Stimulated activated CD4-positive, alpha-beta T cell treated with anti-CD3 and anti-CD28 coated beads, Interleukin-12 subunit alpha, Interleukin-12 subunit beta, amount 100 ng/mL, for 48 hours (primary cell): ENCODE measurements at places on chromosomes 7 and 10.

DNA sequence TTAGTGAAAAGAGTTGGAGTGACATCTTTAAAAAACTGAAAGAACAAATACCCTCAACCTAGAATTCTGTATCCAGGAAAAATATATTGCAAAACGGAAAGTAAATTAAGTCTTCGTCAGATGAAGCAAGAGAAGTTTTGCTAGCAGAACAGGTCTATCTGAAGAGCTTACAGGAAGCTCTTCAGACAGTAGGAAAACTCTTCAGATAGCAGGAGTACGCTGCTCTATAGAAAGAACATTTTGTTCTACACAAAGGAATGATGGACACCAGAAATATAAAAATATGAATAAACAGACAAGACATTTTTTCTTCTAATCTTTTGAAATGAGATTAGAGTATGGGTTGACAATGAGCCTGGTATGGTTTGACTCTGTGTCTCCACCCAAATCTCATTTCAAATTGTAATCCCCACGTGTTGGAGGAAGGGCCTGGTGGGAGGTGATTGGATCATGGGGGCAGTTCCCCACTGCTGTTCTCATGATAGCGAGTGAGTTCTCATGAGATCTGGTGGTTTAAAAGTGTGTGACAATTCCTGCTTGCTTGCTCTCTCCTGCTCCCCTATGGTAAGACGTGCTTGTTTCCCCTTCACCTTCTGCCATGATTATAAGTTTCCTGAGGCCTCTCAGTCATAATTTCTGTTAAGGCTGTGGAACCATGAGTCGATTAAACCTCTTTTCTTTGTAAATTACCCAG, 567.3 kb downstream of the AUTS2 start:
- no peak for DNase-seq

- no peak for DNase-seq
These were observed 123.9 kb downstream of the DNAJB6 start for GRCh38 chr7:157460721-157461120.

GRCh38 chr10:60615541-60615940, 162.7 kb upstream of the CDK1 start:
- no peak for DNase-seq

- DNase-seq: no peak
These were observed 128.6 kb upstream of the BMPER start for GRCh38 chr7:33776788-33777187.

GRCh38 chr10:95782318-95782717, 26.4 kb downstream of the ENTPD1 start:
- DNase-seq: no peak

GRCh38 chr7:92678291-92678920, 88.2 kb upstream of the FAM133B start:
- DNase-seq: no peak

DNA sequence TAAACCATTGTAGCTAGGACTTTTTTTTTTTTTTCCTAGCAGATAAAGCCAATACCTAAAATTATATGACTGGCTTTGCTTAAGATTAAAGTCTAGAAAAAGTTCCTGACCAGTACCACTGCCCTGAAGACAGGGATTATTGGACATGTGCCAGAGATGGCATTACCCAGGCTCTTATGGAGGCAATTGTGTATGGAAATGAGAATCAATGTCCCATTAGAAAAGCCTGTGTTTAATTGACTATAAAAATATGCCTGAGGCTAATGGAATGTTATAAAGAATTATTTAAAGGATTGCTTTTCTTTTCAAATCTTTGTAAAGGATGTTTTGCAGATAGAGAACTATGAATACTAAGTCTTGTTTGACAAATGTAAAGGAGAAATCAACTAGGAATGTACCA, 196.7 kb downstream of the ANK3 start:
- no peak for DNase-seq

- DNase-seq: no peak
These were observed 3.0 kb downstream of the C10orf120 start for GRCh38 chr10:122696687-122697086.
